ENCODE measurements at places on chromosomes 6 and 20. TPM values are rescaled to one million over a fixed set of nuclear protein-coding genes. Genes with fewer than 3 reads are reported as not detected.

DNA sequence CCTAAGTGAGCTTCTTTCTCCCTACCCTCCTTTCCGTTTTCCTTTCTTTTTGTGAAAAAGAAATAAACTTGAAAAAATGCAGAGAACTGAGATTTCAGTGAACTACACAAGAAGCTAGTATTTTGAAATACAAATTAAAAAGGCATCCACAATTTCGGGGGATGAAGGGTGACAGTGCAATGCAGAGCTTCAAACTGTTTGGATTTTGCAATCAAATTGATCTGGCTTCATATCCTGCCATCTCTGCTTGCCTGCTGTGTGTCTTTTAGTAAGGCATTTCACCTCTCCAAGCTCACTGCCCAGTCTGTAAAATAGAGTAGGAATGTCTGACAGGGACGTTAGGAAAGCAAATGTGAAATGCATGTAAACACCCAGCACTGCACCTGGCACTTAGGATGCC is 258.0 kb downstream of the HACE1 start:
- no peak for DNase-seq

- no peak for DNase-seq
These were observed 69.5 kb downstream of the CYP39A1 start for GRCh38 chr6:46583081-46583480.

DNA sequence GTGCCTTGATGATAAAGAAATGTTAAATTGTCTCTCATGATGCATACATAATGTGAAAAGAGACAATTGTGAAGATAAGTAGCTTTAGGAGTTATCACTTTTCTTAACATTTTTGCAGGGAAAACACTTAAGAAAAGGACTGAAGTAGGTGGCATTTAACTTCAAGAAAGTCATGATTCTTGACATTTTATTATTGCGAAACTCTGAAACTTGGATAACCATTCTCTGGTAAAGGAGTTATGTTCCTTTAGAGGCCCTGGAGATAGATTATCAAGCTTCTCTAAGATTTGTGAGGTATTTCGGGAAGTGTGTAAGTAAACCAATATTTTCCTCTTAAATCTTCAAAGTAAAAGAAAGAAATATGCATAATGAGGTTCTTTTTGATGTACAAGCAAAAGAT is 38.5 kb downstream of the HTR1B start:
- DNase-seq, result no peak

DNA sequence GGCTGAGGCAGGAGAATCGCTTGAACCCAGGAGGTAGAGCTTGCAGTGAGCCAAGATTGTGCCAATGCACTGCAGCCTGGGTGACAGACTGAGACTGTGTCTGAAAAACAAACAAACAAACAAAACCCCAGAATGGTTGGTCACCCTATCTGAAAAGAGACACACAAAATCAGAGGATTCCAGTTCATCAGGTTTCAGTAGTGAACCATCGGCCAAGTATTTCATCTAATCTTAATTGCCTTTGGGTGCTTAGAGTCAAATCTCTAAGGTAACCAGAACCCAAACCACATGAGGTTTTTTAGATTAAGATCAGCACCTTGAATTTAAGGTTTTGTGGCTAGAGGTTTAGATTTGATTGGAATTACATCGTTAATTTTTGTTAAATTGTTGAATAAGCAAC is 8.3 kb upstream of the ZBTB2 start:
- no peak for DNase-seq

GRCh38 chr20:3820901-3821727 is 767 bp downstream of the AP5S1 start:
- no peak for DNase-seq

GRCh38 chr6:131923356-131923755 is 27.8 kb downstream of the CCN2 start:
- peak; percentile 63 for DNase-seq

- DNase-seq, result no peak
These were observed 198.8 kb upstream of the OPRM1 start for GRCh38 chr6:153840039-153840850.

- no peak for DNase-seq
These were observed 47.6 kb downstream of the SCGN start for GRCh38 chr6:25699649-25700048.

- no peak for DNase-seq
These were observed 67.4 kb downstream of the CHMP4B start for GRCh38 chr20:33878583-33878982.

- DNase-seq, result no peak
These were observed 5.7 kb downstream of the PRR3 start for GRCh38 chr6:30562470-30563425.

DNA sequence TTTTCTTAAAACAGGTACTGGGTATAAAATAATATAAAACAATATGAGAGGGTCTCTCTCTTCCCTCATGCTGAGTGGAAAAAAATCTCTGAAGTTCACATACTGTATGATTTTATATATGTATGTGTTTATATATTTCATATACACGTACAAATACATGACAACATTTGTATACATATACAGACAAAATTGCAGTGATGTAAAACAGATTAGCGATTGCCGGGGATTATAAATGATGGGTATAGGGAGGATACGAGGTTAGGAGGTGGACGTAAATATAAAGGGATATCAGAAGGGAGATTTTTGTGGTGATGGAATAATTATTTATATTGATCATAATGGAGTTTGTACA is 194.8 kb upstream of the PRSS16 start:
- no peak for DNase-seq

GRCh38 chr6:1496836-1497760 is 107.7 kb downstream of the FOXF2 start:
- DNase-seq, result no peak

DNA sequence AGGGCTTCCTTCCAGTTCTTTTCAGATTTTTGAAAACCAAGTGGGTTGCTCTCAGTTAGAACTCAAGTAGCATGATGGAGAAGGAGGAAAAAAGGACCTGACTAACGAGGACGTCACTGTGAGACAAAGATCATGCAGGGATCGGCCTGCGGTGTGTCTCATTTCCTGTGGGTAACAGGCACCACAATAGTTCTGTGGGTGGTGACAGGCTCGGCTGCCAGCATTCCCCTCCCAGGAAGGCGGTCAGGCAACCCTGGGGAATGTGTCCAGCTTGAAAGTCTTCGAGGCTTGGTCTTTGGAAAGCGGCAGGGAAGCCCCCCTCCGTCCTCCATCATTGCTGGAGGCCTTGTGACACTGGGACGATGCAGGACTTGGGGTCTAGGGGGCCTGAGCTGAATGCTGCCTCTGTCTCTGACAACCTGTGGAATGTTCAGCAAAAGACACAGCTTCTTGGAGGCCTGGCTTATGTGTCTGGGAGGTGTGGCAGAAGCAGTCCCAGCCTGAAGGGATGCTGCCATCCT is 121.0 kb downstream of the BCAS1 start:
- peak; percentile 94 for DNase-seq

GRCh38 chr20:9092655-9093054 is 23.8 kb downstream of the PLCB4 start:
- no peak for DNase-seq

DNA sequence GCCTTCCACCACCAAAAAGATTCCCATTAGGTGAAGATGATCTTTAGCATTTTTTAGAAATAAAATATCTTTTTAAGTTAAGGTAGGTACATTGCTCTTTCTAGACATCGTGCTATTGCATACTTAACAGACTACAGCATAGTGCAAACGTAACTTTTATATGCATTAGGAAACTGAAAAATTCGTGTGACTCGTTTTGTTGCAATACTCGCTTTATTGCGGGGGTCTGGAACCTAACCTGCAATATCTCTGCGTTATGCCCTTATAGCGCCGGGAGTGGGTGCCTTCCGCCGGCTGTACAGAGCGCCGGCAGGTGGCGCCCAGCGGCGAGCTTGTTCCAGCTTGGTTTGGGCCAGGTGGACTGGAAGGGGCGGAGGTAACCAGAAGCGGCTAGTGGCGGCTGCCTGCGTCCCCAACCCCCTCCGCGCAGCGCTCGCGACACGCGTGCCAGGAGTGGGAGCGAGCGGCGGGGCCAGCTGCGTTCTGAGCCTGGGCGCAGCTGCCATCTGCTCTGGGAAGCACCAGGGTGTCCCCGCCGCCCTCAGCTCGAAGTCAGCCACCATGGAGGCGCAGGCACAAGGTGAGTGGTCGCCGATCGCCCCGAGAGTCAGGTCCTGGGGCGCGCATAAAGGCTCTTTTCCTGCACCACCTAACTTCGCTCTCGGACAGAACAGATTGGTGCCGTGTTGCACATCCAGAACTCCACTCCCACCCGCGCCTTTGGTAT is at the start of gene TPD52L1:
Gene TPD52L1 (plus strand): TSS at position 383 of the 727 bp plus-strand sequence. CDS start 179 bp downstream, at position 562.
- peak; percentile 78 for DNase-seq

The MRPS10 gene
- total RNA-seq, result 76.1 TPM

The PTCHD4 gene
- total RNA-seq, result 9.0 TPM

The ZNF311 gene
- 0.40 TPM for total RNA-seq

The EPHA7 gene
- 0.03 TPM for total RNA-seq
